IMR-90 (cell line): ENCODE measurements at places on chromosomes 7 and 10. TPM values are rescaled to one million over a fixed set of nuclear protein-coding genes. Genes with fewer than 3 reads are reported as not detected.

The FAM20C gene
- 7.7 and 8.9 TPM in 2 replicates for total RNA-seq

The EIF5AL1 gene
- 1.1 and 1.7 TPM in 2 replicates for total RNA-seq

The ABCC2 gene
- total RNA-seq, result 0.28 and 0.36 TPM in 2 replicates

The GDF2 gene
- under 0.01 TPM in 1 of 2 replicates, not detected in the other for total RNA-seq

The TEX36 gene
- total RNA-seq, result not detected in 2 replicates

The PGAM2 gene
- not detected in 2 replicates for total RNA-seq

The SUN3 gene
- total RNA-seq, result not detected in 2 replicates

The NRP1 gene
- total RNA-seq, result 191 and 227 TPM in 2 replicates

The NUTM2B gene
- under 0.01 and 0.18 TPM in 2 replicates for total RNA-seq

The SLC39A12 gene
- total RNA-seq, result not detected in 2 replicates

The H2BK1 gene
- not detected in 2 replicates for total RNA-seq

The ABCB1 gene
- total RNA-seq, result 0.83 and 0.90 TPM in 2 replicates

The SPDYE5 gene
- not detected in 2 replicates for total RNA-seq

DNA sequence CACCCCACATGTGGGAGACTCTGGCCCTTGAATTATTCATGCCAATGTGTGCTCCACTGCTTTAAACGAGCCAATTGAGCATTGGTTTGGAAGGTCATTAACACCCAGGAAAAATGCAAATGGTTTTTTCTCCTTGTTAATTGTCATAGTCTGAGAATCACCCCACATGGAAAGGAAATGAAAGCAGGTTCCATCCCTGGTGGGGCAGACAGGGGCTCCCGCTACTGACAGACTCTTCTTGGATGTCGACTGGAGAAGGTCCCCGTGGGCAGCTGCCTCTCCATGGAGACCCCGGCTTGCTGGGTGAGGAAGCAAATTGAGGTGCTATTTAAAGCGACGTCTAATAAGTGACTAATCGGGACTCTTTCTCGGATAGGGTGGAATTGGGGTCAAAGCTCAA lies 32.0 kb upstream of the EN2 start:
- H3K27ac ChIP-seq, result no peak overlapping the region
- H3K36me3 ChIP-seq, result no peaks in the 10 kb centered on the region

DNA sequence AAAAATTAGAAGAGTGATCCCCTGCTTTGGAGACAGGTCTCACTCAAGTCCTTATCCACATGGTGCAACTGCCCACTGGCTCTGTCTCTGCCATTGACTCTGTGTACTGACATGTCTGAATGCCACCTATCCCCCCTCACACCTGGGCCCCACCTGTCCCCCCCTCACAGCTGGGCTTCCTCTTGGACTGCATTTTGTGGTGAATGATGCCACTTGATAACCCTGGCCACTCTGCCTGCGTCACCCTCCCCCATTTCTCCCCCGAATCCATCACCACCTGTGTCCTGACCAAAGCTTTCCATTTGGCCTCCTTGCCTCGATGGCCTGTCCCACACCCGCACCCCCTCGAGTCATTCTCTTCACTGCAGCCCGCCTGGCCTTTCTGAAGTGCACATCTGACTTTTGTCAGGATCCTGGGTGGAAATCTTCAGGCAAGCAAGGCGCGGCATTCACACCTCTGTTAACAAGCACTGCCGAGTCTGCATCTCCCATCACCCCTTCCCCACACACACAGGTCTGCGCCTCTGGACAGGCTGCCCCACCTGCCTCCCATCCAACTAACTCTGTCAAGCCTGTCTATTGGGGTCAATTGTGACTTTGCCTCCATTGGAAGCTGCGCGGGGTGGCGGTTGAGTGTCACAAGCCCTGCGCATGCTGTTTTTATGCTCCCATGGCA lies 175.3 kb upstream of the KLF14 start:
- H3K27me3 ChIP-seq, result no peaks in the 10 kb centered on the region
- DNase-seq, result no peak
- H3K4me1 ChIP-seq, result peaks cover 25% of the 10 kb centered on the region
- H3K36me3 ChIP-seq, result peaks cover 35% of the 10 kb centered on the region
- H3K4me3 ChIP-seq, result peak overlapping the region; percentile 87

GRCh38 chr10:14507176-14507575 lies 176.5 kb upstream of the FRMD4A start:
- no peaks in the 10 kb centered on the region for H3K27me3 ChIP-seq
- H3K4me3 ChIP-seq, result no peak overlapping the region
- H3K36me3 ChIP-seq, result peaks cover 13% of the 10 kb centered on the region
- DNase-seq, result no peak
- no peak overlapping the region for H3K27ac ChIP-seq

- peaks cover 12% of the 10 kb centered on the region for H3K4me1 ChIP-seq
- H3K4me3 ChIP-seq, result no peak overlapping the region
- peak overlapping the region; percentile 65; the same call in 1 of the 2 replicates for H3K27ac ChIP-seq
- H3K36me3 ChIP-seq, result peaks cover 3% of the 10 kb centered on the region; the same call in 1 of the 2 replicates
- no peaks in the 10 kb centered on the region for H3K27me3 ChIP-seq
Observed at GRCh38 chr7:155665957-155666287, 21.5 kb downstream of the RBM33 start.

- H3K27ac ChIP-seq, result no peak overlapping the region
- H3K4me3 ChIP-seq, result no peak overlapping the region
- no peaks in the 10 kb centered on the region for H3K36me3 ChIP-seq
- H3K27me3 ChIP-seq, result no peaks in the 10 kb centered on the region
- DNase-seq, result peak; percentile 12
Observed at GRCh38 chr10:113576852-113577251, 24.0 kb downstream of the HABP2 start.

- no peak for DNase-seq
- H3K4me1 ChIP-seq, result peaks cover 3% of the 10 kb centered on the region
- no peak overlapping the region for H3K4me3 ChIP-seq
Observed at GRCh38 chr7:16741676-16742075, 11.9 kb upstream of the TSPAN13 start.

- H3K36me3 ChIP-seq, result no peaks in the 10 kb centered on the region; the same call in 1 of the 2 replicates
- H3K27ac ChIP-seq, result no peak overlapping the region
- no peak overlapping the region for H3K4me3 ChIP-seq
- H3K27me3 ChIP-seq, result no peaks in the 10 kb centered on the region
- no peak for DNase-seq
Observed at GRCh38 chr10:129277084-129277483, 190.0 kb upstream of the MGMT start.

GRCh38 chr10:45278860-45279498 lies 36.4 kb downstream of the OR13A1 start:
- peaks cover 7% of the 10 kb centered on the region for H3K27me3 ChIP-seq
- H3K4me3 ChIP-seq, result no peak overlapping the region
- DNase-seq, result no peak
- H3K27ac ChIP-seq, result no peak overlapping the region
- no peaks in the 10 kb centered on the region for H3K4me1 ChIP-seq

DNA sequence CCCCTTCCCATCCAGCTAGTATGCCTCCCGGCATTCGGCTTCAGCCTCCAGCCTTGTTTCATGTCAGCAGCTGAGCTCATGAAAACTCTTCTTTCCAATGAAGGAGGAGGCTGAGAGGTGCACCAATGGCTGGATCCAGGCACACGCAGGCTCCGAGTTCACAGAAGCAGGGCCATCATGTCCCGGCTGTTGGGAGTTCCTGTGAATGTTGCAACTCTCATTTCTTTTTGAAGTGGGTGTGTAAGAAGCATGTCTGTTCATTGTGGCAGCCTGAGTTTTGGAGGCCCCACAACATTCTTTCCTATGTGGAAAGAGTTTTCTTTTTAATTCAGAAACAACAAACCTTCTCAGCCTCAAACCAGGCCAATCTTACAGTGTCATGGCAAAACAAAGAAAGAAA lies 89.7 kb downstream of the PTPRE start:
- H3K27ac ChIP-seq, result no peak overlapping the region
- no peak overlapping the region for H3K4me3 ChIP-seq
- H3K4me1 ChIP-seq, result peaks cover 3% of the 10 kb centered on the region
- no peak for DNase-seq
- peaks cover 2% of the 10 kb centered on the region; the same call in 1 of the 2 replicates for H3K27me3 ChIP-seq

GRCh38 chr10:102403115-102403514 lies 7.6 kb downstream of the NFKB2 start:
- no peak for DNase-seq
- H3K27ac ChIP-seq, result no peak overlapping the region
- H3K4me3 ChIP-seq, result no peak overlapping the region
- peaks cover 22% of the 10 kb centered on the region for H3K36me3 ChIP-seq

- no peaks in the 10 kb centered on the region for H3K27me3 ChIP-seq
- peaks cover 2% of the 10 kb centered on the region; the same call in 1 of the 2 replicates for H3K4me1 ChIP-seq
- peak; percentile 16 for DNase-seq
- H3K27ac ChIP-seq, result no peak overlapping the region
- H3K36me3 ChIP-seq, result no peaks in the 10 kb centered on the region
- no peak overlapping the region for H3K4me3 ChIP-seq
Observed at GRCh38 chr7:78090616-78091015, 292.0 kb downstream of the PHTF2 start.

DNA sequence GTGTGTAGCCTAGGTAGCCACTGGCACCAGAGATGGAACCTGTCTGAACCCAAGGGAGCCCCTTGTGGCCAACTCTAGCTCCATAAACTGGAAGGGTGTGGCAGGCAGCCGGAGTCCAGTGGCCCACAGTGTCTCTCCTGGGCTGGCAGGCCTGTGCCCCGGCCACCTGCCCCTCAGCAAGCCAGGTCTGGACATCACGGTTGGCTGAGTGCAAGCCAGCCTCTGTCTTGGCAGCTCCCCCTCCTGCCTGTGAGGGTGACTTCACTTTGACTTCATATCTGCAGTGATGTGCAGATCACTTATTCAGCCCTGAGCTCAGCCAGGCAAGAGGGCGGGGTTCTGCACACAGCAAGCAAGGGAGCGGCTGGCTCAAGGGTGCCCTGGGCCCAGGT lies 1.3 kb upstream of the RET start:
- H3K27me3 ChIP-seq, result peaks cover 44% of the 10 kb centered on the region
- no peaks in the 10 kb centered on the region for H3K4me1 ChIP-seq
- DNase-seq, result no peak

GRCh38 chr7:14988941-14989340 lies 86.4 kb upstream of the DGKB start:
- DNase-seq, result no peak
- no peaks in the 10 kb centered on the region for H3K27me3 ChIP-seq
- H3K36me3 ChIP-seq, result no peaks in the 10 kb centered on the region

DNA sequence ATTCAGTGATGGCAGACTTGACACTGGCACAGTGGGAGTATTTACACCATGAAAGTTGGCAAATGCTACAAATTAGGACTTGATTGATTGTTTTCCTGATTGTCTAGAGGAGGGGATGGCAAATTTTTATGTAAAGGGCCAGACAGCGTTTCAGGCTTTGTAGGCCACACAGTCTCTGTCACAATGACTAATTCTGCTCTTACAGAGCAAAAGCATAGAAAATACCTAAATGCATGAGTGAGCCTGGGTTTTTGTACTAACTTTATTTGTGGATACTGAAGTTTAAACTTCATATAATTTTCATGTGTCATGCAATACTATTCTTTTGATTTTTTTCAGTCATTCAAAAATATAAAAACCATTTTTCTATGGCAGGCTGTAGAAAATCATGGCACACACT lies 9.0 kb upstream of the ARMS2 start:
- H3K36me3 ChIP-seq, result no peaks in the 10 kb centered on the region

- no peaks in the 10 kb centered on the region for H3K27me3 ChIP-seq
- H3K4me3 ChIP-seq, result no peak overlapping the region
- no peak overlapping the region for H3K27ac ChIP-seq
- no peaks in the 10 kb centered on the region for H3K4me1 ChIP-seq
- H3K36me3 ChIP-seq, result no peaks in the 10 kb centered on the region
Observed at GRCh38 chr10:80589726-80590373, 52.1 kb downstream of the SH2D4B start.

DNA sequence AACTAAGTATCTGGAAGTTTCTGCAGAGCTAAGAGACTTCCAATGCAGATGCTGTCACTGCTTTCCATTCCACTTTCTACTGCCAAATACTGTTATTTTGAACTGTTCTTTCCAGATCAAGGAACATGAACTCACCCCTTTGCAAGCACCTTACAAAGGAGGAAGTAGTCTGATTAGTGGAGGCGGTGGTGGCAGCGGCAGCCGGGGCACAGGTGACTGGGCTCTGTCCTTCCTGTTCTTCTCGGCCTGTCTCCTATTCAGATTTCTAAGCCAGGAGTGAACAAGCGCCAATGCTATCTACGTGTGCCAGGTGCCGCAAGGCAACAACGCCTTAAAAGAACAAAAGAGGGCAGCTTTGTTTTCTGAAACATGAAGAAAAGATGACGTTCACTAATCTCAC lies 44.9 kb downstream of the BEND7 start:
- no peak for DNase-seq
- H3K4me1 ChIP-seq, result peaks cover 2% of the 10 kb centered on the region; the same call in 1 of the 2 replicates
- H3K36me3 ChIP-seq, result peaks cover 6% of the 10 kb centered on the region; the same call in 1 of the 2 replicates

GRCh38 chr10:43077421-43078171 lies 727 bp downstream of the RET start:
- no peak overlapping the region for H3K27ac ChIP-seq
- DNase-seq, result no peak
- H3K27me3 ChIP-seq, result peaks cover 45% of the 10 kb centered on the region
- H3K4me3 ChIP-seq, result no peak overlapping the region
- no peaks in the 10 kb centered on the region for H3K36me3 ChIP-seq
- no peaks in the 10 kb centered on the region for H3K4me1 ChIP-seq

GRCh38 chr7:122010116-122010515 lies 133.9 kb downstream of the AASS start:
- DNase-seq, result no peak
- no peak overlapping the region for H3K4me3 ChIP-seq
- H3K36me3 ChIP-seq, result no peaks in the 10 kb centered on the region
- no peak overlapping the region for H3K27ac ChIP-seq
- no peaks in the 10 kb centered on the region; the same call in 1 of the 2 replicates for H3K27me3 ChIP-seq

- DNase-seq, result peak; percentile 40
- H3K4me1 ChIP-seq, result no peaks in the 10 kb centered on the region; the same call in 1 of the 2 replicates
- H3K4me3 ChIP-seq, result no peak overlapping the region
- peaks cover 8% of the 10 kb centered on the region for H3K36me3 ChIP-seq
Observed at GRCh38 chr7:84177758-84178412, 16.7 kb downstream of the SEMA3A start.

DNA sequence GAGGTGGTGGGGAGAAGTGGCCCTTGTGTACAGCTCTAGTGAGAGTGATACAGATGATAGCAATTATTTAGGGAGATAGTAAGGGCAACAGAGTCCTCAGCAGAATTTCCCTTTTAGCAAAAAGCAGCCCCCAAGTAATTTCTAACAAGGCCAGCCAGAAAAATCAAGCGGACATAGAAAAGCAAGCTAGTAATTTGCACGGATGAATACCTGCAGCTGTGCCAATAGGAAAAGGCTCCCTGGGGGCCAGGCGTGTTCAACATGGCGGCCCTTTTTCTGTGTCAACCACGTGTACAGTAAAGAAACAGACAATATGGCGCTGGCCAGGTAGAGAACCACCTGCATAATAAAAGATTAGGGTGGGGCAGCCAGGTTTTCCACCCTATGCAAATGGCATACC lies 7.4 kb downstream of the MCM10 start:
- peaks cover 5% of the 10 kb centered on the region for H3K36me3 ChIP-seq
- no peak overlapping the region for H3K4me3 ChIP-seq
- no peaks in the 10 kb centered on the region for H3K27me3 ChIP-seq
- H3K27ac ChIP-seq, result no peak overlapping the region

- no peak for DNase-seq
- no peak overlapping the region for H3K27ac ChIP-seq
- H3K4me1 ChIP-seq, result peaks cover 12% of the 10 kb centered on the region
- H3K27me3 ChIP-seq, result no peaks in the 10 kb centered on the region
- no peaks in the 10 kb centered on the region for H3K36me3 ChIP-seq
- no peak overlapping the region for H3K4me3 ChIP-seq
Observed at GRCh38 chr10:75040576-75040975, 70.9 kb upstream of the SAMD8 start.

GRCh38 chr7:100720279-100720670 lies at the start of gene EPO:
Gene EPO, plus strand, starts transcription at chr7:100720468. Its CDS starts 513 bp downstream, at chr7:100720981.
- DNase-seq, result no peak
- no peaks in the 10 kb centered on the region for H3K4me1 ChIP-seq
- no peak within 1 kb of the TSS for H3K27ac ChIP-seq
- H3K36me3 ChIP-seq, result no peaks in the 10 kb centered on the region
- H3K4me3 ChIP-seq, result no peak within 1 kb of the TSS; the same call in 1 of the 2 replicates

- no peak overlapping the region for H3K4me3 ChIP-seq
- peaks cover 4% of the 10 kb centered on the region; the same call in 1 of the 2 replicates for H3K4me1 ChIP-seq
- DNase-seq, result no peak
Observed at GRCh38 chr7:108132551-108133265, 2.5 kb upstream of the LAMB4 start.
